Lower leg skin (tissue), 4 donors: ENCODE measurements at places on chromosomes 7 and 10.

- no peak for DNase-seq
Observed at GRCh38 chr10:60664859-60665258, 113.4 kb upstream of the CDK1 start.

- no peak for DNase-seq
Observed at GRCh38 chr10:79139124-79139835, 70.5 kb downstream of the ZMIZ1 start.

- no peak for DNase-seq
Observed at GRCh38 chr7:141585592-141586510, 34.6 kb downstream of the AGK start.

DNA sequence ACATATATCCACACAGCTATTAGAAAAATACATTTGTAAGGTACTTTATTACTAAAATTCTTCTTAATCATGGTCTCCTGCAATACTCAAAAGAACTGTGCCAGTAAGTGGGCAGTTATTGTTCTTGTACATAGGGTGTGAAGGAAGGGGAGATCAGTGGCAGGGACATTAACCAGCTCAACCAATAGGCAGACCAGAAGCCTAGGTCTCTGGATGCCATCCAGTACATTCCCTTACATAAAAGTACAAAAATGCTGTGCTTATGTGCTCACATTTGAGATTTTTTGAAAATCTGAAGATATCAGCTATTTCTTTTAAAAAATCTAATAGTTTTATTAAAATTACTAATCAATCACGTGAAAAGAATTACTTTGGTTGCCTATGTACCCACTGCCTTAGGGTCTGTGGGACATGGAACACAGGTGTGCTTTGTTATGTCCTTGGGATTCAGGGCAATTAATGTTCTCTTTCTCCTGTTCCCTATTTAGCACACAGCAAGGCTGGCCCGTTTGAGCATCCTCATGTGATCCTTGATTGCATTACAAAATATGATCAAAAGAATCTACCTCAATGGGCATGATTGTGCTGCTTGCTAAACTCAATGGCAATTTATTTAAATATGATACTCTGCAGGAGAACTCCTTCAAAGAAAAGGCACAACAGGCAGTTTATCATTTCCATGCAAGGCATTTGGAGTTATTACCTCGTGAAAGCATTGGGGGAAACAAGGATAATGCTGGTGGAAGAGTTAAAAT lies 22.7 kb downstream of the TWIST1 start:
- no peak for DNase-seq

GRCh38 chr10:93026072-93026471 lies 34.5 kb upstream of the CYP26C1 start:
- no peak for DNase-seq
